ENCODE measurements at places on chromosomes 11 and 22. TPM values are rescaled to one million over a fixed set of nuclear protein-coding genes. Genes with fewer than 3 reads are reported as not detected.

Gene SCN3B
- total RNA-seq, result 1.2 TPM

Gene ADM
- total RNA-seq, result 92.4 TPM

Gene SESN3
- 205 TPM for total RNA-seq

Gene TAF1D
- total RNA-seq, result 121 TPM

Gene GLYAT
- 2.6 TPM for total RNA-seq

Gene SCGB1D2
- not detected for total RNA-seq

Gene BTBD18
- not detected for total RNA-seq

DNA sequence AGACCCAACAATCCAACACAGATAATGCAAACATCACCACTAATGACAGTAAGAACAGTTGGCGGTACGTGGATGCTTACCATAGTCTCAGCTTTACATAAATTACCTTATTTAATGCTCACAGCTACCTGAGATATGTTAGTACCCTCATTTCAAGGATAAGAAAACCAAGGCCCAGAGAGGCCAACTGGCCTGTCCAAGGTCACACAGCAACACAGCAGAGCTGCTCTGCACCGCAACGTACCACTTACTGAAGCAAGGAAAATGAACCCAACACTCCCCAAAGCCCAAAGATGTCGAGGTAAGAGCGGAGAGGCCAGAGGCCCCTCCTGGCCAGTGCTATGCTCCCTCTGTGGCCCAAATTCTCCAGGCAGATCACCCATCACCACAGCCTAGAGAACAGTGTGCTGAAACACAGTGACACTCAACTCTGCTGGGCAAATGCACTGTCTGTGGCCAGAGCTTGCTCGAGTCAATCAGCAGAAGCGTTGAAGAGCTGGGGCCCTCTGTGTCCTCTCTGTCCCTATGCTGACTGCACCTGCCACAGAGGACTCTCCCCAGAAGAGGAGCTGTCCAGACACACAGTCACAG is 14.0 kb downstream of the SHANK2 start:
- no peak for DNase-seq

DNA sequence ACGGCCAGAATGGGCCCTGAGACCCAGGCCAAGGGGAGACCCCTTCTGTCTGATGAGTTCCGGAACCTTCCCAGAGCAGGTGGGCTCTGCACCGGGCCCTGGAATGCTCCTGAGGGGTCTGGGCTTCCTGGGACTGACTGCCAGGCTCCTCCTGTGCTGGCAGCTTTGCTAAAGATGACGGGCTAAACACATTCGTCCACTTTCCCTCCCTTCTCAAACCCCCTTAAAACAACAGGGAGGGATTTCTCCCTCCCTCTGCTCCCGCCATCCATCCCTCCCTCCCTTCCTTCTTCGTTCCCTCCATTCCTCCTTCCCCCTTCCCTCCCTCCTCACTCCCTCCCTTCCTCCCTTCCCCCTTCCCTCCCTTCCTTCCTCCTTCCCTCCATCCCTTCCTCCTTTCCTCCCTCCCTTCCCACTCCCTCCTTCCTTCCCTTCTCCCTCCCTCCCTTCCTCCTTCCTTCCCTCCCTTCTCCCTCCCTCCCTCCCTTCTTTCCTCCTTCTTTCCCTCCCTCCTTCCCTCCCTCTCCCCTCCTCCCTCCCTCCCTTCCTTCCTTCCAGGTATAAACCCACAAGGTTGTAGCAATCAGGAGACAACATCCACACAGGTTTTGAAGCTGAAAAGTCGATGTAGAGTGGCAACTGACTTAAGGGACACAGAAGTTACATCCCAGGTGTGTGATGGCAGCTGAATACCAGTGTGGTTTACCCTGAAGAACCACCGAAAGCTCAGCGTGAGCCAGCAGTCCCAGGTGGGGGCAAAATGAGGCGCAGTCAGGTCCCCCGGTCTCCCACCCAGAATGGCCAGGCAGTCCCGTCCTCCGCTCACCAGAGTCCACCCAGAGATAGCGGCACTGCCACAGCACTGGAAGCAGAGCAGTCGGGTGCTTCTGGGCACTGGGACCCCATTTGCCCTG is 18.8 kb upstream of the MGAT3 start:
- DNase-seq, result no peak

DNA sequence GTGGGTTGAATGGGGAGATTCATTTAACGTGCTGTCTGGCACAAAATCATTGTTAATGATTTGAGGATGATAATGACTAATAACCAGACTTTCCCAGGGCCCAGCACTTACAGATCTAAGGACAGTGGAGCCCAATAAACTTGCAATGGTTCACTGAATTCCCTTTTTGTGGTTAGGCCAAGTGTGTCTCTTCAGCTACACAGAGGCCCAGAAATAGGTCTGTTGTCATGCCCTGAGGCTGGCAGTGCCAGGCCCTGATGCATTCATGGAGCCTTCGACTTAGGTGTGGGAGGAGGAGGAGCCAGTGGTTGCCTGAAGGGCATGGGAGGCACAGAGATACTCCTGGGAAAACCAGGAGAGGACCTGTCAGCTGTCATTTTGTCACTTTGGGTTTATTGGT is 56.1 kb downstream of the KIAA1671 start:
- DNase-seq, result no peak

- DNase-seq, result peak; percentile 49
Measured at GRCh38 chr11:120188811-120189455, 21.9 kb upstream of the OAF start.

GRCh38 chr22:41052661-41053490 is 39.5 kb upstream of the EP300 start:
- no peak for DNase-seq

- DNase-seq, result no peak
Measured at GRCh38 chr11:129973068-129973467, 29.6 kb downstream of the PRDM10 start.

DNA sequence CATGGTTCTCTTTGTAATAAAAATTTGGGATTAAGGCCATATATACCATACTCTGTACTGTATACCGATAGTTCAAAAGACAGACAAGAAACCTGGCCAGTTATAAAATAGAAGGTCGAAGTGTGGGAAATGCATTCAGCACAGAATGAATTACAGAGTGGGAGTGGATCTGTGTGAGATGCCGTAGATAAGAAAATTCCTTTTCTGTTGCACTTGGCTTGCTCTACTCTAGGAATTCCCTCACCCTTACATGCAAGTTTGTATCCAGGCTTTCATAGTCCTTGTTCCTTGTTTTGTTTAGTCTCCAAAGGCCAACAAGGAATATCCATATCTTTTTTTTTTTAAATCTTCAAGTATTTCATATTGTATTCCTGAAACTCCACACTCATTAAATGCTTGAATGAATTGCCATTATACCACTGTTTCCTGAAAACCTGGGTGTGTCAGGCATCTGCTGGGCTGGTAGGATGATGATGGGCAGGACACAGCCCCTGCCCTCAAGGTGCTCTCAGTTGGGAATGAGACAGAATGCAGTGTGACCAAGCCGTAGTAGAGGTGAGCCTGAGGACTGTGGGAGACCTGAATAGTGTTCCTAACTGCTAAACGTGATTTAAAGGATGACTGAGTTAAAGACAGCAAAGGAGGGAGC is 53.5 kb downstream of the TEAD1 start:
- no peak for DNase-seq

- no peak for DNase-seq
Measured at GRCh38 chr11:60764879-60765278, 8.2 kb downstream of the MS4A15 start.

GRCh38 chr11:27678242-27678641 is 22.0 kb downstream of the BDNF start:
- no peak for DNase-seq

DNA sequence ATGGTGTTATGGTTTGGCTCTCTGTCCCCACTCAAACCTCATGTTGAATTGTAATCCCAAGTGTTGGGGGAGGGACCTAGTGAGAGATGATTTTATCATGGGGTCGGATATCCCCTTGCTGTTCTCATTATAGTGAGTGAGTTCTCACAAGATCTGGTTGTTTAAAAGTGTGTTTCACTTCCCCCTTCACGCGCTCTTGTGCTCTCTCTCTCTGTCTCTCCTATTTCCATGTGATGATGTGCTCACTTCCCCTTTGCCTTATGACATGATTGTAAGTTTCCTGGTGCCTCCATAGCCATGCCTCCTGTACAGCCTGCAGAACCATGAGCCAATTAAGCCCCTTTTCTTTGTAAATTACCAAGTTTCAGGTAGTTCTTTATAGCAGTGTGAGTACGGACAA is 765.1 kb downstream of the KCNA4 start:
- no peak for DNase-seq

DNA sequence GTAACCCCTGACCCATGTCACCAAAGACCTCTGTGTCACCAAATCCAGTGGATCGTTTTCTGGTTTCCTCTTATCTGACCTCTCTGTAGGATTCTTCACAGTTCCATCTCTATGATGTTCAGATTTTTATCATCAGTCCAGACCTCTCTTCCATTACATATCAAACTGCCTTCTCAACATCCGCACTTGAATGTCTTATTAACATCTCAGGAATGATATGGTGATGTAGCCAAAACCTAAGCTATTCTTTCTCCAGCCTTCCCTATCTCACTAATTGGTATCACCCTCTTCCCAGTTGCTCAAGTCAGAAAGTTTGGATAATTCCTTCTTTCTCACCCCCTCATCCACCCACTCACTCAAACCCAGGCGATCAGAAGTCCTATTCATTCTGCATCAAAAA is 13.4 kb downstream of the APLNR start:
- DNase-seq, result no peak

DNA sequence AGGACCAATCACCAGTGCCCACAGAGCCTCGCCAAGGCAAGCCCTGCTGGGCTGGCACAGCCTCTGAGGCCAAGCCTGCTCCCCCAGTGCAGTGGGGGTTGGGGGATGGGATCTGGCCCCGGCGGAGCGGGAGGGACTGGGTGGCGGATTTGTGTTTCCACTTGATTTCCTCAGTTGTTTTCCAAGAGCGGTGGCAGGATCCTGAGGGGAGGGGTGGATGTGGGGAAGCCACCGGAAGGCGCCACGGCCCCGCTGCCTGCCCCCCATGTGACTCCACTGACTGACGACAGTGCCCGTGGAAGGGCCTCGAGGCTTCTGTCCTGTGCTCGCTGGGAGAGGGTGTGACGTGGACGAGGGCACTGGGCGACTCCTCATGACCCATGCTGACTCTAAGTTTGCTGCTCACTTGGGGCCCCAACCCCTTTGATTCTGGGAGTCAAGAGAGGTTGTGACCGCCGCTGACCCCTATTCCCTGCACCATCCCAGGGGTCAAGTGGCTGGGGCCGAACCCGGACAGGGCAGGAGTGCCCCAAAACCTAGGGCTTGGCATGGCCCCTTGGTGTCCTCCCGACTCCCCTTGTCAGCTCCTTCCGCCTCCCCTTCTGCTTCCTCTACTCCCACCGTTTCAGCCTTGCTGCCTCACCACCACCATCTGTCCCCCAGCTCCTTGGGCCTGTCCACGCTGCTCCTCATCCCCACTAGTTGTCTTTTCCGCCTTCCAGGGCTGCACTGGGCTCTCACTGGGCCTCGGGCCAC is 23.5 kb upstream of the PICK1 start:
- peak; percentile 83 for DNase-seq

DNA sequence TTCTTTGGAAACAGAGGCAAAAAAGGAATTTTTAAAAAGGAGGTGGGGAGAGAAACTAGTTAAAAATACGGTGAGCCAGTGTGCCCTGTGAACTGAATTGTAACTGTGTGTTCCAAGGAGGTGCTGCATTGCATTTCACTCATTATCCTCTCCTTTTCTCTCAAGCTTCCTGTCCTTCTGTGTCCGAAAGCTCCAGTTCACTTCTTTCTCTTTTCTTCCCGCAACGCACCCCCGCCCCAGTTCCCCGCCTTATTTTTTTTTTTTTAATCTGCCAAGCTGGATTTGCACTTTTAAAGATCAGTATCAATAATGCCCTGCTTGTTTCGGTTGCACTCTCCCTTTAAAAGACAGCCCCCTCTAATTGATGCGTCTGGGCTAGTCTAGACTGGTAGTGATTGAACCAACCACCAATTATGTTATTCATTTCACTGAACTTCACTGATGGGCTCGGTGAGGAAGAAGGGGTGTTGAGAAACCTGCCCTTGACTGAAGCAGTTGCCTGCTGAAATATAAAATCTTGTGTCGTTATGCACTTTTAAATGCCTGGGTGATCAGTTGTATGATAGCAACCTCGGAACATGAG is 18.5 kb downstream of the BLID start:
- DNase-seq, result no peak

GRCh38 chr11:36164506-36165250 is 124.5 kb downstream of the COMMD9 start:
- no peak for DNase-seq

- DNase-seq, result no peak
Measured at GRCh38 chr11:76791861-76792260, 8.7 kb downstream of the TSKU start.

DNA sequence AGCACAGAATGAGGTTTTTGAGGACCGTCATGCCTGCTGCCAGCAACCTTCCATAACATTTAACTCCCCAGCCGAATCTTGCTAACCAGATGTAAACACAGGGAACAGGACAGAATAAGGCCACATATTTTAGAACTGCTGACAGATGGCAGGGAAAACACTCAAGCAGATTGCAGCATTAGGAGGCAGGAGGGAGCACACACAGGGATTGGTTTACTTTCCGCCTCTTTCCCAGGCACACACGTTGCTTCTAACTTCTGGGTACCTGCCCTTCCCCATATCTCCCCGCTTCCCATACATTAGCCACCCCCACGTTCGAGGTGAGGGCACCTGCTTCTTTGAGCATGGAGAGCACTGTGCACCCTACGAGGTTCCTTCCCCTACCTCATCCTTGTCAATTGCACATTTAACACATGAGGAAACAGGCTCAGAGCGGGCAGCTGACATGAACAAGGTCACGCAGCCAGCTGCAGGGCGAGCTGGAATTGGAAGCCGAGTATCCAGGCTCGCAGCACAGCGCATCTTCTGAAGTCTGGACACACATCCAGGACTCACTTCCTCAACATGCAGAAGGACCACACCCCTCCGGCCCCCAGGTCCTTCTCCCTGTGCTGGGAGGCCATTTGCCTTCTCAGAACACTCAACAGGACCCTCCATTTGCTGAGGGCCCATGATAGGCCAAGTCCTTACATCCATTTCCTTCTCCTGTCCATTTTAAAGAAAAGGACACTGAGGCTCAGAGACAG is 18.7 kb downstream of the ASPHD2 start:
- no peak for DNase-seq

DNA sequence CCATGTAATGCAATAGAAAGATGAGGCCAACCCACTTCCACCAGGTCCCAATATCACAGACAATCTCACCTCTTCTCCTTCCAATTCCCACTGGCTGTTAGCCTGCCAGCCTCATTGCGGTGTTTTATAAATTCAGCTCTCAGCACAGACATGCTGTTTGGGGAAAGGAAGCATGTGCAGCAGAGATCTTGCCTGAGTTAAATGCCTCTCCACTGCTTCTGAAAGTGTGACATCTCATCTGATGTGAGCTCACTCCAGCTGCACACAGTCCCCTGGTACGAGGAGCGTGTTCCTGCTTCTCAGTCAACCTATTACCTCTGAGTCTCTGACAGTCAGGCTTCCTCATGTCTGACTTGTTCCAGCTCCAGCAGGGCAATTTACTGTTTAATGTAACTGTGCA is 122.7 kb upstream of the GUCY1A2 start:
- no peak for DNase-seq

All from sciatic nerve (tissue), 2 donors.